ENCODE measurements at places on chromosomes 6 and 20.

DNA sequence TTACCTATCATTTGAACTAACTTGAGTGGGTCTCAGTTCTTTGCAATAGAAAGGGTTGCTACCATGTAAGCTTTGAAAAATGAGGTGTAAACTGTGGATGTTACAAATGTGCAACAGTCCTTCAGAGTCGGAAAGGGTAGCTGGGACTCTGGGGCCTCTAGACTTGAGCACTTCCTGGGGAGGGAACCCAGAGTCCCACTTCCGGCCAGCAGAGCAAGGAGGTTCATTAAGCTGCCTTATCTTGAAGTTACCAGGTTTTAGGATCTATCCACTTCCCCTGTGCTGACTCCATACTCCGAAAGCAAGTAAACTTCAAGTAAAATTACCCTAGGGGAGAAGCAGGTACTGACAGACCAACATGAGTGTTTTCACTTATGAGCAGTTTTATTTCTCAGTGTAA lies 9.4 kb downstream of the TRIM10 start:
- no peak for DNase-seq

DNA sequence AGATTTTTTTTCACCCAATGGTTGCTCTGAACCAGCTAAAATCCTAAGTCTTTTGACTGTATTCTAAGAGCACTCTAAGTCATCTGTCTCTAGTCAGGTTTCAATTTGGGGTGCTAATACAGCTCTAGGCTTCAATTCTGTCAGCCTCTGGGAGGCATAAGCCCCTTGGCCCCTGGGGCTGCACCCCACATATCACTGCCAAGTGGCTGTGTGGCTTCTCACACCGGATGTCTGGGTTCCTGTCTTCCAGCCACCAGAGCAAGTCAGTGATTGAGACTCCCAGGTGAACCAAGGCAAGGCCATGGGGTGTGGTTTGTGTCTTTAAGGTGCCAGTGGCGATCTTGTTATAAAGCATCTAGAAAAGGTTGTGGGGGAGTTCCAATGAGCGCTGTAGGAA lies 136.5 kb downstream of the TMEM242 start:
- DNase-seq, result no peak

- DNase-seq, result no peak
Observed at GRCh38 chr6:20159781-20160540, 52.3 kb downstream of the MBOAT1 start.

DNA sequence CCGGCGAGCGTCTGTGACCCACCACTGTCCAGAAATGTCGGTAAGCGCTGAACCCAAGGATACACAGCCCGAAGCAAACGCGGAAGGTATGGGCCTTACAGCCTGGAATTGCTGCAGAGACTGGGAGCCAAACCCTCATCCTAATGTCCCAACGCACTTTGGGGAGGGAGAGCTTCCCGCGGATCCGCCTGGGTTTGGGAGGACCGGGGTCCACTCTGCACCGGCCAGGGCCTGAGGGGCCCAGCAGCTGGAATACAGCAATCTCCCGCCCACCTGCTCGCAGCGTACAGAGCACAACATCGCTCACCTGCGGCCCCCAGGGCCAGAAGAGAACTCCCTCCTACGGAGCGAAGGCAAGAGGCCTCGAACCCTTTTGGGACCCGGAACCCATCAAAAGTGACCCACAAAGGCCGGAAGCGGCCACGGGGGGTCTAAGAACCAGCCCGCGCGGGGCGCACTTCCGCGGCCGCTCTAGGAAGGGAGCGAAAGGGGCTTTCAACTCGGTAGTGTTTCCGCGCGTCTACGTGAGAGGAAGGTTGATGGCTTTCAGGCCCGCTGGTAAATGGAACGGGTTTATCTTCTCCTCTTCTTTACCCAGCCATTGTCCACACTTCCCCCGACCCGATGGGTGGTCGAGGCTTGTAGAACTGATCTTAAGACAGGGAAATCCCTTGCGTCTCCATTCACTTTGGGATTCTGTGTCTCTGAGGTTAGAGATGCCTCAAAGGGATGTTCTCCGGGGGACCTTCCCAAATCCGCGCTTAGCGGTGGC lies at the start of gene ZSCAN12:
Gene ZSCAN12 (minus strand): TSS at position 398 of the 772 bp plus-strand sequence. CDS start 1,342 bp downstream, outside the sequence.
- DNase-seq, result peak; percentile 88

GRCh38 chr6:14305131-14305530 lies 187.6 kb downstream of the CD83 start:
- DNase-seq, result no peak

DNA sequence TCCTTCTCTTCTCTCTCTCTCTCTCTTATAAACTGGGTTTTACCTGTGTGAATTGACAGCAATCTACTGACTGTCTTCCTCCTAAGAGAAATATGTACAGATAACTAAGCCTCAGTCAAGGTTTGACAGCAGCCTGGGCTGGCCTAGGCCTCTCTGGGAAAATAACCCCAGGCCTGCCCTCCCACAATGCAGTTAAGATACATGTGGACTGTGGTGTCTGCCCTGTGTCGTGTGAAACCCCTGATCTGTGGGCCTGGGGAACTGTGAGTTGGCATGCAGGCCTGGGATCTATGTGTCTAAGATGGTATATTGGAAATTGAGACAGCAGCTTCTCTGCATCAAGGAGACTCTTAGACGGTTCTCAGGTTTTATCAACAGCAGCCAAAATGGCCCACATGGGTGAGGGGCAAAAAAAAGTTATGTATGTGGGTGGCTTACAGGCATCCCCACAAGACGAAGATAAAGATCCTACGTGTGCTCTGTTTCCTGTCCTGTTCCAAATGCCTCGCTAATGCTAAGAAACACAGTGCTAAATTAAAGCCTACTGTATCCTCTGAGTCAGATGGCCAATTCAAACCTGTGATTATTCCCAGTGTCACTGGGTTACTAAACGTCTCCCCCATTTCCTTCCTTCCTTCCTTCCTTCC lies 19.0 kb downstream of the LRFN2 start:
- no peak for DNase-seq

DNA sequence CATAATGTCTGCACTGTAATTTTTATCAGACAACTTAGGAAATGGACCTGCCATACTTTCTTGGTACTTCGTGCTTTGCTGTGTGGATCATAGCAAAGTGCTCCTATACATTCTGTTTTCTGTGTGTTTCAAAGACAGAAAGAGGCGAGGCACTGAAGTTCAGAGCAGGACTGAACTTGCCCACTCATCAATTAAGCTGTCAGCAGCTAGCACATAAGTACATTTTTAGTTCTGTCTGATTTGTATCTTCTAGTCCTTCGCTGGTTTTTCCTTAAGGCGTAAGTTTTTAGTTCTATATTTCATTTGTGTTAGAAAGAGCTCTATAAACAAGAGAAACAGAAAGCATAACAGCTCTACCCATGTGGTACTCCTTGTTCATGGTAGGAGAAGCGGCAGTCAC lies 42.1 kb downstream of the MAP3K4 start:
- DNase-seq, result no peak

GRCh38 chr6:8065519-8065911 lies 1.3 kb upstream of the BLOC1S5 start:
- no peak for DNase-seq

GRCh38 chr6:7463785-7464184 lies 74.2 kb downstream of the RIOK1 start:
- no peak for DNase-seq

DNA sequence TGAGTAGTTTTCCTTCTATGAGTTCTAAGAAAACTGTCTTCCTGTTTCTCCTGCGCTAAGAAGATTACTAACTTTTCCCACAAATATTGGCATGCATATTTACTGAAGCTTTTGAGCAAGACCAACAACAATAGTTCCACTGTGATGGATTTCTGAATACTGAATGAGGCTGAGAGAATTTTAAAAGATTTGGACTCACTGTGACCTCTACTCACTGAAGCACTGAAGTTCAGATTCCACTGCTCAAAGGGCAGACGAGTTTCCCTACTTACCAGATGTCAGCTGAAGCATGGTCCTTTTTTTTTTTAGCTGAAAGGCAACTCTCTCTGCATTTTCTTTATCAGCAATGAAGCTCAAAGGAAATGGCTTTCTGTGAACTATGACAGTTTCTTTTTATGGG lies 718.5 kb downstream of the RFPL4B start:
- DNase-seq, result no peak

GRCh38 chr6:107144666-107145065 lies 29.4 kb upstream of the BEND3 start:
- DNase-seq, result no peak

DNA sequence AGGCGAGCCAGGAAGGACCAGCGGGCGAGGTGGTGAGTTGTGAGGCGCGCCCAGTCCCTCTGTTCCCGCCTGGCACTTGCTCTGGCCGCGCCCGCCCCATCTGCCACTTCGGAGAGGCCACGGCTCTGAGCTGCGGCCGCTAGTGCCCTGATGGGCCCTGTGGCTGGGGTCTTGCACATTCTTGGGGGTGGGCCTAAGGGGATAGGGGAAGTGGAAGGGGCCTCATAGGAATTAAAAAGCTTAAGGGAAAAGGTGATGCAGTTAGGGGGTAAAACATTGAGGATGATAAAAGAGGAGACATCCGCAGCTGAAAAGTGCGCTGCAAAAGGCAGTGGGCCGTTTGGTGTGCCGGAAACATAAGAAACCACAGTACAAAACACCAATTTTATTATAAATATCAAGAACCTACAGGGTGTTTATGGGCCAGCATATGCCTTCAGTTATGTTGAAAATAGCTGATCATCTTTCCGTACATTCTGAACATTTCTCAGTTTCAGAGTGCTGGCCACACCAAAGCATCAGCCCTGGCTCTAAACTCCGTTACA lies 1.1 kb upstream of the PSMB8 start:
- no peak for DNase-seq
